Stimulated activated CD4-positive, alpha-beta T cell treated with anti-CD3 and anti-CD28 coated beads, Interleukin-12 subunit alpha, Interleukin-12 subunit beta, amount 100 ng/mL, for 4 hours (primary cell): ENCODE measurements at places on chromosomes 4 and X.

GRCh38 chr4:7699031-7699430 lies 240.6 kb downstream of the AFAP1 start:
- DNase-seq: no peak

DNA sequence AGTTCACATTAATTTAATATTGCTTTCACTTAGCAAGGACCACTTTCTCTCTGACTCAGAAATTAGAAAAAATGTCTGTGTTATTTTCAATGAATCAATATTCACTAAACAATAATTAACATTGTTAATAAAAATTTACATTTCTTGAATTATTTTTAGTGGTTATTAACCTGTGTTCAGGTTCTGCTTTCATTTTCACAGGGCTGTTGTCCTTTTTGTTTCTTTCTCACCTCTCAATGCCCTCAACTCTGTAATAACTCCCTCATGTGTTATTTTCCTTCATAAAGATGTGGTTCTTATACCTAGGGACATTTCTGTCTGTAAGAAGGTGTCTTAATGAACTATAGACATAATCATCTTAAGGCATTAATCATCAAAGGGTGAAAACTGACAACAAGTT lies 43.1 kb upstream of the PRR27 start:
- no peak for DNase-seq

- DNase-seq: no peak
Observed at GRCh38 chrX:133610056-133610455, 194.8 kb upstream of the GPC4 start.

DNA sequence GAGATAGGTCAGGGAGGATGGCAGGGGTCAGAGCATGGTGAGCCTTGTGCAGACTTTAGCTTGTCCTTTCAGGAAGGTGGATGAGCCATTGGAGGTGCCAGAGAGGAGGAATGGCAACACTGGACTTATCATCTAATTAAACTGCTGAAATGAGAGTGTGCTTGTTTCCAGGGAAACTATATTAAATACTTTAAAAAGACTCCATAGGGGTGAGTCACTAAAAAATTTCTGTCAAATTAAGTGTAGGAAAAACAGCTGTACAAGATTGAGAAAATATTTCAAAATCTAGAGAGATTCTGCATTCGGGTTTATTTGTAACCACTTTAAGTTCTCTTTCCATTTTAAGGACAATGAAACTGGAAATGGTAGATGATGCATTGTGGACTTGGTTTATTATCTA lies 11.4 kb downstream of the FRAS1 start:
- no peak for DNase-seq

DNA sequence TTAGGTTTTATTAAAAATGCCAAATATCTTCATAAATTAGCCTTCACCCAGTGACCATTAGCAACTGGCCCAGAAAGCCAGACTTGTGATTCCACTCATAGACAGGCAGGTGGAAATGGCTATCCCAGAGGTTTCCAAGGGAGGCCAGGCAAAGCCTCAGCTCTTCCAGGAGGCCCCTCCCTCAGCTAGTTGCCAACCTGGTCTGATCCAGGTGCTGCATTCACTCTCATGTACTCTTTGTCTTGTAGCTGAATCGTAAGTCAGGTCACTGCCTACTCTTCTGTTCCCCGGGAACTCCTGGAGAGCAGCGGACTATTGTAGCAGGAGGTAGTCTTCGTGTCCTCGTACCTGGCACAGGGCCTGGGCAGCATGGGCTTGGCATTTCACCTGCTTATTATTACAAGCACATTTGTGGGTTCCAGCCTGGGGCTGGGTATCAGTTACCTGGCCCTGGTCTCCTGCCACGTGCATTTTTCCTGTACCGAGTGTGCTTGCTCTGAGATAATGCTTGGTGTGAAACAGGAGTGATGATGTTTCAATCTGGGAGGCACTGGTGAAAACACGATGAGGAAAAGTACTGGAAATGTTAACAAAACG lies 101.6 kb downstream of the FAM193A start:
- DNase-seq: no peak

GRCh38 chr4:67635331-67635730 lies 65.6 kb downstream of the UBA6 start:
- DNase-seq: no peak
